ENCODE measurements at places on chromosomes 3 and 15. TPM values are rescaled to one million over a fixed set of nuclear protein-coding genes. Genes with fewer than 3 reads are reported as not detected.

NOX5 gene
- total RNA-seq: not detected

FRMD5 gene
- 0.13 TPM for total RNA-seq

DUT gene
- total RNA-seq: 248 TPM

ISLR gene
- total RNA-seq: 0.26 TPM

PLAAT1 gene
- total RNA-seq: not detected

SERINC4 gene
- 0.24 TPM for total RNA-seq

ETV5 gene
- 0.66 TPM for total RNA-seq

ECE2 gene
- not detected for total RNA-seq

SPRED1 gene
- total RNA-seq: 4.3 TPM

CLSTN2 gene
- 0.10 TPM for total RNA-seq

C3orf20 gene
- total RNA-seq: 0.14 TPM

DNAJA4 gene
- total RNA-seq: 42.0 TPM
